Tibial nerve (tissue), 4 donors: ENCODE measurements at places on chromosomes 2 and 18.

DNA sequence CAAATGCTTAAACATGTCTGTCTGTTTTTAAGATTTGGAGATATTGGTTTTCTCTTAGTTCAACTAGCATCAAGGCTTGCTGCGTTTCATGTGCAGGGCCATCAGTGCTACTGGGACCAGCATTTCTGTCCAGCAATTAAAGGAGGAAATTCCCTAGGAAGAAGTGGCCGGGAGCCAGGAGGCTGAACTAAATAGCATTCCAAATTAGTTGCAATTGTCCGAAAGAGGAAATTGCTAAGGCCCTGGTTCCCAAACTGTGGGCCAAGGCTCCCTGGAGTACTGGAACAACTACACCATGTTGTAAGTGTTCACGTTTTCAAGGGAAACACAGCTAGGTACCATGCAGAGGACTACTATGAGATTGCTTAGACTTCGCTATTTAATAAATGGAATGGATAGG lies 257.9 kb downstream of the PTPRM start:
- no peak for DNase-seq

DNA sequence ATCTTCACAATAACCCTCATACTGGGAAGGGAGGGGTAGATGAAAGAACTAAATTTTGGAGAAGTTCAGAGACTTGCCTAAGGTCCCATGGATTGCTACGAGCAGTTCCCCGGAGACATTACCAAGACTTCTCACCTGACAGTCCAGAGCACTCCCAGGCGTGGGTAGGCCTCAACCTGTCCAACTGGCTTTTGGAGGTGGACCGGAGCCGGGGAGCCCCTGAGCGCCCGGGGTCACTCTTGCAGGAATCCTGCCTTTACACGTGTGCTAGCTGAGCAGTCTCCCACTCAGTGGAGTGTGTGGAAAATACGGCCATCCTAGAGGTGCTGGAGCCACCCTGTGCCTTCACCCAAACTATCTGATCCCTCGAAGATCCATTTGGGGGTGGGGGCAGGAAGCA lies 8.0 kb downstream of the POMC start:
- DNase-seq = no peak

DNA sequence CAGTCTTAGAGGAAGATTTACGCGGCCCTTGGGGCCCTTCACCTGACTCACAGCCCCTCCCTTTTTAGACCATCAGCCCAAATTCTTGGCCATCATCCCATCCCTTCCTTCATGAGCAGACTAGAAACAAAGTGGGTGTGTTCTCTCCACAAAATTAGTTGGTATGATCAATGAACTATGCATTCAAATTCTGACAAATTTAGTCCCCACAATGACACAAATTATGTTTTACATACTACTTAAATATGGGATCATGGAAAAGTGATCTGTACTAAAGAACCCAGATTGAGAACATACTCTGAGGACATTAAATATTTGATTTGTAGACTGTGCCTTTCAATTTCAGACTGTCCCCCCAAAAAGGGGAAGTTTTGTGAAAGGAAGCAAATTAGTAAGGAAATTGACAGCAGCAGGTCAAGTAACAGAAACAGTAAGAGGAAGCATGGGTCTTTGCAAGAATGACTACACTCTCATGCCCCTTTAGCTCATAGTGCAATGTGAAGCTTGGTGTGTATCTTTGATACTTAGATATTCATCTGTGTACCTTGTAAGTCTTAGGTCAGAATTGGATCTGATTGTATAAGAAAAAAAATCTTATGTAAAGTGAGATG lies 2.2 kb upstream of the MAPRE2 start:
- no peak for DNase-seq

DNA sequence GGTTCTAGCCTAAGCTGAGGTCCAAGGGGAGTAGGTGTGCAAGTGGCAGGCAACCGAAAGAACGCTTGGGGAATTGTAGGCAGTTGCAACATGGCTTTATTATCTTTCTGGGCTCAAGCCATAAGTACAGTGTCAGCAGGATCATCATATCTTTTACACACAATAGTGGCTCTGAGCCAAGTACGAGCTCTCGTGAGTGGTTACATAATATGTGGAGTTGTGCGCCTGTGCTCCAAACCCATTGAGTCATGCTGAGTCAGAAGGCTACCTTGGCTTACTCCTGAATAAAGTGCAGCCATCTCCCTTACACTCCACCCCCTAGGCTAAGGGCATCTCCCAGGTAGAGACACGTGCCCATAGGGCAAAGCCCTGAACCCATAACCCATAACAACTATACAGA lies 233.9 kb downstream of the SATB2 start:
- DNase-seq = no peak

DNA sequence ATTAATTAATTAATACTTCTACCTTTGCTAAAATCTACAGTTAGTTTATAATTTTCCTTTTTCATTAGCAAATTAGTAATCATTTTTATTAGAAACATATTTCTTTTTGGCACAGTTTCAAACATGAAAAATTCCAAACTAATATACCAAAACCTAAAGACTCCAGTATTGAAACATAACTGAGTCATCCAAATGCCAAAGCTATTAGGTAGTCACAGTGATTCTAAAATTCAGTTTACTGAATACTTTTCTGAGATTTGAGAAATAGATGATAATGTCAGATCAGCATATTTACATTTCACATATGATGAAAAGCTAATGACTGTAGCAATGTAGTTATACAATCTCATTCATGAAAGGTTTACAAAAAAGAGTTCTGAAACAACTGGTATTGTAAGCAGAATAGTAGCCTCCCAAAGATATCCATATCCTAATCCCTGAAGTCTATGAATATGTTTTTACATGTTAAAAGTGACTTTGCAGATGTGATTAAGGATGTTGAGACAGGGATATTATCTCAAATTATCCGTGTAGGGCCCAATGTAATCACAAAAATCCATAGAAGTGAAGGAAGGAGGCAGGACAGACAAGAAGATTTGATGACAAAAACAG lies 680.2 kb upstream of the CHAC2 start:
- no peak for DNase-seq

DNA sequence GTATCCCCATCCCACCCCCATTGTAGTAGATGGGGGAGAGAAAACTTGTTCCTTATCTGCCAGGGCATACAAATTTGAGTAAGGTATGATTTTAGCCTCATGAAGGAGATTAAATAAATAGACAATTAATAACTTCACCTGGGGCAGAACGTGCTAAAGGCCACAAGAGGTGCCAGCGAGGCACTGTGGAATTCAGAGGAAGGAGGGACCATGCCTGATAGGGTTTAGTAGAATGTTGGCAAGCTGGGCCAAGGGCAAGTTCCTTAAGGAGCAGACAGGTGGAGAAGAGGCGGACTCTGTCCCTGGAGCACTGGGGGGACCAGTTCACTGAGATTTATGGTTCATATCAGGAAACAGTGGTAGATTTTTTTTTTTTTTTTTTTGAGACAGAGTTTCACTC lies 22.5 kb downstream of the STAMBP start:
- DNase-seq = no peak

GRCh38 chr2:151841047-151841424 lies 12.8 kb upstream of the ARL5A start:
- no peak for DNase-seq

- DNase-seq = no peak
These were observed 542.8 kb downstream of the IRS1 start for GRCh38 chr2:226256709-226257376.
